ENCODE measurements at places on chromosomes 11 and 22.

- DNase-seq = no peak
Measured at GRCh38 chr22:27022274-27022895, 365.0 kb downstream of the MIAT start.

DNA sequence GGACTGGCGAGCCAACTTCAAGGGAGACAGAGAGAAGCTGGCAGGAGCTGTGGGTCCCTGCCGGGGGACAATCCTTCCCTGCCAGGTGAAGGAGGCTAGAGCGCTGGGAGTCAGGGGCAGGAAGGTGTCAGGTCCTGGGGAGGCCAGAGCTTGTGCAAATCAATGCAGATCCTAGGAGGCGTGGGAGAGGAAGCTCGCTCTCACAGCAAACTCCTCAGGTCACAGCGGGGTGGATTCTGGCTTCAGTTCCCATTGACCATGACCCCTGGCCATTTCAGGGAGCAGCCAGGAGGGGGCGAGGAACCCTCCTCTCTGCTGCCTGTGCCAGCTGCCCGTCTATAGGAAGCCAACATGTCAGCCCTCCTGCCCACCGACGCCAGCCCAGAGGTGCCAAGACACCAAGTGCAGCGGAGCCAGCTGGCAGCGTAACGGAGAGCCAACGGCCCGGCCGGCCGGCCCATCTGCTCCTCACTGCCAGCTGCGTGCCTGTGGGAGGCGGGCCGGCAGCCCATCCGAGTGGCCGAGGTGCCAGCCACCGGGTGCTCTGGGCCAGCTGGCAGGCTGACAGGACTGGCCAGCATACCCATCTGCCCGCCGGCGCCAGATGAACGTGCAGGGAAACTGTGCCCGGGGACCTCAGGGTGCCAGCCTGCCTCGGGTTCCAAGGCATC lies 374.8 kb downstream of the MIAT start:
- no peak for DNase-seq

- DNase-seq = no peak
Measured at GRCh38 chr11:73350908-73351636, 25.1 kb upstream of the RELT start.

- no peak for DNase-seq
Measured at GRCh38 chr22:30325065-30325720, 1.5 kb downstream of the TBC1D10A start.

DNA sequence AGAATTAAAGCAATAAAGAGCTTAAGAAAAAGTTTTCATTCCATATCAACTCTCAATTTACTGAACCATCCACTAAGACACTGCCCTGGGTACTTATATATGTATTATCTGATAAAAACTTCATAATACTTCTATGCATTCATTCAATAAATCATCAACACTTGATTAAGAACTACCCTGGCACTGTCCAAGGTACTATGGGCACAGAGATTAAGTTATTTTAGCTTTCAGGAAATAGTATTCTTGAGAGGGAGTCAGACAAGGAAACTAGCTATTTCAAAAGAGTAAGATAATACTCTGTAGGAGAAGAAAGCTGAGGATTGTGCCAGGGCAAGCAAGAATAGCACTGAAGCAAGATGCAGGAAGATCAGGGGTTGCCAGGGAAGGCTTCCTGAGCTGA lies 640.8 kb downstream of the FAM181B start:
- DNase-seq = no peak
